ENCODE measurements at places on chromosomes 6 and 20.

DNA sequence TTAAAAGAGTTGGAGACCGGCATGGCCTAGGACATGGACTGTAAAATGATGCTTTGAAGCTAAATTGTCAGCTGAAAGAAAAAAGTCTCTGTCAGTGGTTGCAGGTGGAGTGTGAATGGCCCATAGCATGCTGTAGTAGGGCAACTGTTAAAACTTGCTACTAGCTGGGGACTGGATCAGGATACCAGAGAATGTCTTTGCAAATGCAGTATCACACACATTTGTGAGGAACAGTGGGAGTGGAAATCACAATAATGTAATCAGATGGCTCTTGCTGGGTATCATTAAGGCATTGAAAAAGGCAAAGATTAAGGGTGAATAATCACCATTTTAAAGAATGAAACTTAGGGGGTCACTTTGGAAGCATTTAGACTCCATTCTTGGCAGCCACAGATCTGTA lies 737.9 kb downstream of the EYS start:
- no peak for DNase-seq

GRCh38 chr20:3307078-3307477 lies 68.1 kb upstream of the SLC4A11 start:
- no peak for DNase-seq

- no peak for DNase-seq
Observed at GRCh38 chr6:98894810-98895209, 52.9 kb downstream of the FBXL4 start.

- no peak for DNase-seq
Observed at GRCh38 chr6:167034056-167034455, 34.9 kb downstream of the CEP43 start.

DNA sequence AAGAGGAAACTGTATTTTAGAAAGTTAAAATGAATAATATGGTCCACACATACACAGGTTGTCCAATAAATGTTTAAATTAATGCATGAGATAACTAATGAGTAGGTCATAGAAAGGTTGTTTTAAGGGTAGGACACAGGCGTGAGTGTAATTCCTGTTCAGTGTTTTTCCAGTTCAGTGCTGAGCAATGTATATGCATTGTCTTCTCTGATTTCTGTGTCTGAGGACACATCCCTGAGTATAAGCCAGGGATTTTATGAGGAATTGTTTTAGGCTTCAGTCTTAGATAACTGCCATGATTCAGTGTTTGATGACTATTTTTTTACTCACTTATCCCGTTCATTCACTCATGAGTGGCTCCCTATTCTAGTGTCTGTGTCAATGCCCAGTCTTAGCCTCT lies 298.5 kb upstream of the TBX18 start:
- no peak for DNase-seq

DNA sequence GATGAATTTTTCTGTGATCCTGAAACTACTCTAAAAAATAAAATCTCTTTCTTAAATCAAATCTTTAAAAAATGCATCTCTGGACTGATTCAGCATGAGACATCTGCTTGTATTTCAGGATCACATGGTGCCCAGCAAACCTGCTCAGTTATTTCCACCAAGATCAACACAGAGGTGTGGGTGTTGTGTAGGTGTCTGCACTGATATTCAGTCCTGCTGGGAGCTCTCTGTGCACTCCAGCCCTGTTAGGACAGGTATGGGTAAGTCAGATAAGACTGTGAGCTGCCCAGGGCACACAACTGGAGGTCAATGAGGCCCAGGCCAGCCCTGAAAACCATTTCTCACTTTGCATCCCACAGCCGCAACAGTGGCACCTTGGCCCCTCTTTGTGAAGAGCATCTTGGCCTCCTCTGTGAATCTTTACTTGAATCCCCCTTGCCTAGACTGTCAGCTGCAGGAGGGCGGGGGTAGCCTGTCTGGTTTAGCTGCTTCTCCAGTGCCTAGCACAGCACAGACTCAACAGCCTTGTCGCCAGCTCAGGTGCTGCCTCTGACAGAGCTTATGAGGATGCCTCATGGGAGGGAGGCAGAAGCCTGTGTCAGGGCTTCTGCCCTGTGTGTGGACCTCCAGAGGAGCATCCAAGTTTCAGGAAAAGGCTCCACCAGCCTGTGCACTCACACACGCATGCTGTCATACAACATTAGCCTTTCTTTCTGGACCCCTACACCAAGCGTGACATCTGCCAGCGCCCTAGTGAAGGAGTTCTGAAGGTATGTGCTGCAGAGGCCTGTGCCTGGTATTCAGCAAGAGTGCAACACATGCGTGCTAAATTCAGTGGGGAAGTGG lies 187.6 kb upstream of the CST7 start:
- no peak for DNase-seq

- DNase-seq, result no peak
Observed at GRCh38 chr20:24420567-24420966, 48.9 kb upstream of the SYNDIG1 start.

DNA sequence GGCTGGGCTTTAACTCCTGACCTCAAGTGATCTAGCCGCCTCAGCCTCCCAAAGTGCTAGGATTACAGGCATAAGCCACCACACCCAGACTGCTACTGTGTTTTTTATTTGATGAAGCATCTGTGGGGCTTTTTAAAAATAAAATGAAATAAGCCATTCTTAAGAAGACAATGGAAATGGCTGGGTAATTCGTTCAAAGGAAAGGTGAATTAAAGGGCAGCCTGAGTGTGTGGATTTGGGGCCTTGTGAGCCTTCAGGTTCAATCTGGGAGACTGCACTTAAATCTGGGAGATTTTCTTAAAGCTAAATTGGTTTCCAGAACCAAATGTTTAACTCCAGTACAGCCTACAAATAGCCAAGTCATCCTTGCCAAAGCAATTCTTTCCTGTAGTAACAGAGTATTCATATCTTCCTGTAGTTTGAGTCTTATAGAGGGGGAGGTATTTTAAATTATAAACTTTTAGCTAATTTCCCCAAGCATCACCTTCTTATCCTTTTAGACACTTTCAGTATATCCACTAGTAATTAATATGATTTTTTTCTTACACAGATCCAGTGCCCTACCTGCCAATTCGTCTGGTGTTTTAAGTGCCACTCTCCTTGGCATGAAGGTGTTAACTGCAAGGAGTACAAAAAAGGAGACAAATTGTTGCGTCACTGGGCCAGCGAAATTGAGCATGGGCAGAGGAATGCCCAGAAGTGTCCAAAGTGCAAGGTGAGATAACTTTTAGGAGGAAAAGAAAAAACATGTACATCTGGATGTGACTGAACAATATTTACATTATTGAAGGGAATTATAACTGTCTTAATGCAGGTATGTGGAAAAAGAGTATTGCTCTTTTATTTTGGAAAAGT lies 95.4 kb downstream of the RNF217 start:
- no peak for DNase-seq

- no peak for DNase-seq
Observed at GRCh38 chr6:128498234-128498633, 22.2 kb downstream of the PTPRK start.

DNA sequence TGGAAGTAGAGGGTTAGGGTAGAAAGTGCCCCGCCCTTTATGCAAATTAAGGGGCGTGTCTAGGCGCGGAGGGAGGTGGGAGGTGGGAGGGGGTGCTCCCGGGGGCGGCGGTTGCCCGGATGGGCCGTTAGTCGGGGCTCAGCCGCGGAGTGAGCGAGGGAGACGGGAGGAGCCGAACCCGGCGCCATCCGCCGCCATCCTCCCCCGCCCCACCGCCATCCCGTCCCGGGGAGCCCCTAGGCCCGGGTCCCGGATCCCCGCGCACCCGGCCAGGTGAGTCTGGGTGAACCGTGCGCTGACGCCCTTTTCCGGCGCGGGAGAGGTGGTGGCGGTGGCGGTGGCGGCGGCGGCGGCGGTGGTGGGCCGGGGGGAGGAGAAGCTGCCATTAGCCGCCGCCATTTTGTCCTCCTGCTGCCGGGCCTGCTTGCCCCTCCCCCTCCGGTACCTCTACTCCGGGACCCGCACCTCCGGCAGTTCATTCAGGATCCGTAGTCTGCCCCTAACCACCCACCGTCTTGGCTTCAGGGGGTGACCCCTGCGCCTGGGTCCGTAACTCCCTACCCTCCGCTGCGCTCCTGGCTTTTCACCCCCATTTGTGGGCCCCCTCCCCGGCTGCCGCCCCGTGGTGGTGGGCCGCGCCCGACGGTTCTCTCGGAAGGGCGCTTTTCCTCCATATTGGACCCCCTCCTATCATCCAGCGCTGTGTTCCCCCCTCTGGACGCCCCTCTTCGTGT lies at the start of gene PRRC2A:
TSS of gene PRRC2A (plus strand) at position 130 of the 734 bp plus-strand sequence. CDS start 2,075 bp downstream, outside the sequence.
- DNase-seq, result no peak

GRCh38 chr6:64334636-64335035 lies 699.0 kb downstream of the PHF3 start:
- no peak for DNase-seq

DNA sequence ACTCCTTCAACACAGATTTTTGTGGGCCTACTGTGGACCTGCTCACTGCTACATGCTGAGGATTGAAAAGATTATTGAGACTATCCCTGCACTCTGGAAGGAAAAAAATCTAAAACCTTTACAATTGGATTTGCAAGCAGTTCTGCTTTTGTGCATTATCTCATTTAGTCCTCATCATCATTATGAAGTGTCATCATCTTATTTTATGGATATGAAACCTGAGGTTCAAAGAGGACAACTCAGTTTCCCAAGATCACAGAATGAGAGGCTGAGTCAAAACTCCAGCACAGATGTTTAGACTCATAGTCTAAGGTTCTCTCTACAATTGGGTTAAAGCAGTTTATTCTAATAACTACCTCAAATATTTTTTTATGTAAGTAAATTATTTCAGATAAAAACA lies 160.2 kb upstream of the MARCKS start:
- DNase-seq, result no peak

GRCh38 chr6:85751374-85752055 lies 108.8 kb upstream of the SYNCRIP start:
- no peak for DNase-seq

- DNase-seq, result no peak
Observed at GRCh38 chr20:53878262-53879047, 191.9 kb downstream of the BCAS1 start.

DNA sequence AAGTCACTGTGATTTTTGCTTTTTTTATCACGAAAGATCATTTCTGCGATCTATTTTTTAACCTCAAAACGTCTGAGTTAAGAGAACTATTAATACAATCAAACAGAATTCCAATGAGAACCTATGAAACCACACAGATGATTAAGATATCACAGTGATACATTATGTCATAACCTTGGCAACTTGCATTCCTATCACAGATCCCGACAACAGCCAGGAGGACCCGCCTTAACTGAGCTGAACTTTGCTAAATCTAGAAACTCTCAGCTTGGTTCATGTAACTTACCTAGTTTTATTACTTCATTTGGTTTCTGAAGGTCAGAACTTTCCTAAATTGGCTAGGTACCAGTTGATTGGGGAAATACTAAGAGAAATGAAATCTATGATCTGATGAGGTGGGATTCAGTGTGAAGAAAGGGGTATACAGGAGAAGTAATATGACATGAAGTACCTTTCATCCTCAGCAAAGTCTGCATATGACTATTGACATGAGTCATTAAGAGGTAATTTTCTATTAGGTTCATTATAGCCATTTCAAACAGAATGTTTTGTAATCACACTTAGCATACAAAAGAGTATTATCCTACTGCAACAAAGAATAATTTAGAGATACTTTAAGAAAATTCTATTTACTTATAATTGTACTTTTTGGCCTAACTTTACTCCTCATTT lies 11.2 kb downstream of the LYRM4 start:
- DNase-seq, result no peak

DNA sequence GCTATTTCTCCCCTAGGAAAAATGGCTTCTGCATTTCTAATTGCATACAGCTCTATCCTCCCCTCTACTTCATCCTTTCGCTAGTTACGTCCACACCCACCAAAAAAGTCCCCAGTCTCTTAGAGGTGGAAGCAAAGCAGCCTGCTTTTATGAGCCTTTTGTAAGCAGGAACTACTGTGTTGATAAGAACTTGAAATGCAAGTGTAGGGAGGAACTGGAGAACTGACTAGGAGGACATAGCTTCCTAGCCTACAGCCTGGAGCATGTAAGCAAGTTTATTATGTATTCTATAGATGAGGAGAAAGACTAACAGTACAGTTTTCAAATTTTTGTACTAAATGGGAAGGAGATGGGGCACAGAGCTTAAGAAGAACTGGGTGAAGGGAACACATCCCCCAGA lies 10.3 kb downstream of the ARHGAP18 start:
- DNase-seq, result no peak
